CD4-positive, alpha-beta T cell treated with Interleukin-1 beta for 1 hour (primary cell): ENCODE measurements at places on chromosomes 16 and 17.

- no peak for DNase-seq
These were observed 4.4 kb upstream of the DHX40 start for GRCh38 chr17:59561042-59561441.

GRCh38 chr16:4682616-4683254, 10.6 kb upstream of the NUDT16L1 start:
- no peak for DNase-seq

- DNase-seq: no peak
These were observed 95.6 kb downstream of the CDH8 start for GRCh38 chr16:61940611-61941010.

GRCh38 chr16:2252806-2253148, 1.4 kb upstream of the ECI1 start:
- DNase-seq: no peak

DNA sequence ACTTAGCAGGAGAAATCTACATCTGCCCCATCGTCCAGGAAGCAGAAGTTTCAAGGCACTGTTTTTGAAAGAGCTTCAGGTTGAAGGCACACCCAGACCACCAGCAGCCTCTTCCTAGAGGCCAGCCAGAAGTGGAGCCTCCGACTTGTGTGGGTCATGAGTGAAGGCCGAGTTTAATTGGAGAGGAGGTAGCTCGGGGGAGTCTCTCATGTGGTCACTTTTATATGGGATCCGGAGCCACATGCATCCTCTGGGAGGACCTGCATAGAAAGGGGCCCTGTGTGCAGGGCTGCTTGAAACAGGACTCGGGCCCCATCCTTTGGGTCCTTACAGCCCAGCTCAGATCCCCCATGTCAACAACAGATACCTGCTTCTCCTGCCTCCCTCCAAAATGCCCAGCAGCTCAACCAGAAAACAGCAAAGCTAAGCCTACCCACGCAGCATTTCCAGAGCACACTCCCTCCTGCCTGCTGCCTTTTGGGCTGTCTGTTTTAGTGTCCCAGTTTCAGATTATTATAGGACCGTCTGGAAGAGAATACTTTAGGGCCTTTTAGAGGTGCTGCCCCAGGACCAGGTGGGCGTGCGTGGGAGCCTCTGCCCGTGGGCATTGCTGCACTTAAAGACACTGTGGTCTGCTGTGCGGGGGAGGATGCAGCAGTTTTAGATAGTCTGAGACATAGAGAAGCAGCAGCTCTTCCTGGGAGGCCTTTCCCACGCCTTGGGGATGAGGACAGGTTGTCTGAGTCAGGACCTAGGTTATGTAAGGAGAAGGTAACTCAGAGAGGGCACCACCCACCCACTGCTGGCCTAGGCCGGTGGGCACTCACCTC, 29.5 kb downstream of the MPRIP start:
- no peak for DNase-seq
